Naive thymus-derived CD4-positive, alpha-beta T cell (primary cell): ENCODE measurements at places on chromosomes 3 and 15.

GRCh38 chr3:53890726-53891475, 758 bp downstream of the SELENOK start:
- DNase-seq: no peak

GRCh38 chr3:151909681-151910405, 36.4 kb downstream of the SUCNR1 start:
- no peak for DNase-seq

- no peak for DNase-seq
Measured at GRCh38 chr3:46981932-46982471, 2.5 kb downstream of the NBEAL2 start.

DNA sequence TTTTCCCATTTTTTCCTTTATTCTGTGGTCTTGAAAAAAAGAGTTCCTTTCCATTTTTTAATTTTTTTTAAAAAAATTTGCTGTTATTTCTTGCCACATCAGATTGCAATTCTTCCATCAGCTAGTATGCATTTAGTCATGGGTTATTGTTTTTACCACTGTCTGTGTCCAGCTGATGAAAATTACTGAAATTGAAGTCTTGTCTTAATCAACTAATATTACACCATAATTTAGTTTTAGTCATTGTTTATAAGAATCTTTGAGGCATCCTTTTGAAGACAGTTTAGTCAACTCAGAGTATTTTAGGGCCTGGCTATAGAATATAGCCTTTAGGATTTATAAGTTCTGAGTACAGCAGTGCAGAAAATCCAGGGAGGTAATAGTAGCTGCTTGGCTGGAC, 172.1 kb downstream of the LRTM1 start:
- no peak for DNase-seq

DNA sequence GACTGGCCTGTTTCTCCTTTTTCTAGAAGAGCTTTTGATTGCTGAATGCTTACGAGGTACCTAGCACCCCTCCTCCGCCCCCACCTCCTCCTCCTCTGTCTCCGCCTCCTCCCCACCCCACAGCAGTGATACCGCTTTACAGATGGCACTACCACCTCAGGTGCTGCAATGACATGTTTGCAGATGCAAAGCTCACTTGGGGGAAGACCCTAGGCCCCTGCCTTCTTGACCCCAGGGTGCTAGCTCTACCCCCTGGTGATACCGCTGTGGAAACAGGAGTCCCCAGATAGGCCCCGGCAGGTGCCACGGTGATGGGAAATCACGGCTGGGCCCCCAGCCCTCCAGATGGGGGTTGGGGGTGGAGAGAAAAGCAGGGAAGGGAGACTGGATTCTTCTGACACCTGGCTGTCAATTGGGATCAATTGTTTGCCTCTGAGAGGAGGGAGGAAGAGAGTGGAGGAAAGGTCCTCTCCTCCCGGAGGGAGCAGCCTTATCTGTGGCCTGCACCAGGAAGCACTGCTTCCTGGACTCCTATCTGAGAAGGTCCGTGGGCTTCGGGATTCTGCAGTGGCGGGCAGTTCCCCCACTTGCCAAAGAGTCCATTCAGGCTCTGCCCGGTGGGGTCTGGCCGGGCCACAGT, 37.6 kb downstream of the DNASE1L3 start:
- DNase-seq: no peak

- DNase-seq: no peak
Measured at GRCh38 chr15:48360841-48361240, 29.6 kb downstream of the DUT start.

DNA sequence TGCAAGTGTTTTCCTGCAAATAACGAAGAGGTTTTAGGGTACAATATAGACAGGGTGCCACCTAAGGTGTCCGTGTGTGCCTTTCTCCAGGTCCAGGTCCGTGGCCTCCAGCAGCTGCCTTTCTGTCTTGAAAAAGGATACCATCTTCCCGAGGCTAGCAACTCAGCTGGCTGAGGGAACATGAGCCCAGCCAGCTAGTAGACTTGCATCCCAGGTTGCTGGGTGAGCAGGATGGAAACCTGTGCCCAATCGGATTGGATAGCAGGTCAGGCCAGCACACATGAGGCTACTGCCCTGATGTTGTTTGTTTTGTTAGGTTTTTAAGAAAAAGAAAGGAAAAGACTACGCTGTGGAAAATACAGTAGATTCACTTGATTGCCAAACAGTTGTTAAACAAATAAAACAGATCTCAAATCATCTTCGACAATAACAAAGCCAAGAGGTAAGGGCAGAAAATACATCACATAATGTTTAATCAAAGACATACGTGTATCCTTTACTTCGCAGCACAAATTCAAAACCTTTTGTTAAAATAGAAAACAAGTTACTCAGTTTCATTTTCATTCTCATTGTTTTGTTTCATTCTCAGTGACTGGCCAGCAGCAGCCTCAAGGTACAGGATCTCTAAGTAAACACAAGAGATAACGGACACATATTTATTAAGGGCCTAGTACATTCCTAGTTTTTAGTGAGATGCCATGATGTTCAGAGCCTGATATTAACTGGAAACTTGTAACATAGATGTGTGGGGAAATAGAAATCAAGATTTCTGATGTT, 661.2 kb upstream of the NR2F2 start:
- DNase-seq: no peak

GRCh38 chr3:42425736-42426407, 15.5 kb upstream of the LYZL4 start:
- DNase-seq: no peak

GRCh38 chr3:187098923-187099512, 40.3 kb downstream of the RPL39L start:
- DNase-seq: no peak

- no peak for DNase-seq
Measured at GRCh38 chr3:128190501-128190900, 37.2 kb downstream of the EEFSEC start.

DNA sequence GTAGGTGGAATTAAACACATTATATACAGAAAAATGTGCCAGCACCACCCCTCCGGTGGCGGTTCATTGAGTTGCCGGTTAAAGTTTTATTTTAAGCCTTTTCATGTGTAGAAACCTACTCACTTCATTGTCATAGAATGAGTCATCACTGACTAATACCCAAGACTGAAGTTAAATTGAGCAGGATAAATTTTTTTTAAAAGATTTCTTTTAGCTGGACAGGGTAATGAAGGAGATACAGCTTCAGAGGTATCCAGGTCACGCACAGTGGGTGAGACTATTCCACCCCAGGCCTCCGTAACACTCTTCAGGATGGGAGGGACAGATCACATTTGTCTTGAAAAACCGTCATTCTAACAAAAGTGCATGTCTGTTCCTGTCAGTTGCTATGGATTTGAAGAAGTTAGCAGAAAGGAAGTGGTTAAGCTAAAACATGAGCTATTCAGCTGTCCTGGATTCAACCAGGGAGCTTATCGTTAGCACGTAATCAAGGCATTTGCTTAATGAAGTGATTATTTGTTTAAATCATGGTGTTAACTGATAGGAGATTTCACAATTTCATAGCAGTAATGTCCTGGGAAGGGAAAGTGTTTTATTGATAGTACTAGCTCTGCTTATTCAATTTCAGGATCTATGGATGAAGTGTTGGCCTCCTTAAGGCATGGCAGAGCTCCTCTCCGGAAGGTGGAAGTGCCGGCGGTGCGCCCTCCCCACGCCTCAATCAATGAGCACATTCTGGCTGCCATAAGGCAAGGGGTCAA, 23.4 kb downstream of the WHAMM start:
- no peak for DNase-seq

GRCh38 chr15:99476413-99477222, 89.2 kb upstream of the MEF2A start:
- peak; percentile 62 for DNase-seq

GRCh38 chr3:153553605-153553945, 391.5 kb downstream of the RAP2B start:
- no peak for DNase-seq

GRCh38 chr15:35533130-35534110, 12.5 kb downstream of the DPH6 start:
- DNase-seq: no peak

GRCh38 chr3:181709537-181710279, 2.0 kb upstream of the SOX2 start:
- DNase-seq: no peak

DNA sequence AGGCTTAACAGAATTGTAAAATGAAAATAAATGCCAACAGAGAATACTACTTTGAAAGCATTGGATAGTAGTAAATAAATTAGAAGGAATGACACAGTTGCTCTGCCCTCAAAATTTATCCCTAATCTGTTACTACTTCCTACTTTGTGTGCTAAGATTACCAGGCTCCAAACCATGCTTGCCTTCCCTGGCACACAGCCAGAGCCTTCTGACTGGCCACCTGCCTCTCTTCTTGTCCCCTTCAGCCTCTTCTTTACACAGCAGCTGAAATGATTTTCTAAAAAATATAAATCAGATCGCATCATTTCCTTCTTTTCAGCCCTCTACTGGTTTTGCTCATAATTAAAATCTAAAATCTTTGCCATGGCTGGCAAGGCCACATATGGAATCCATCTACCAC, 334.1 kb downstream of the FHIT start:
- DNase-seq: no peak

GRCh38 chr3:159672728-159673688, 315.6 kb upstream of the IL12A start:
- no peak for DNase-seq

DNA sequence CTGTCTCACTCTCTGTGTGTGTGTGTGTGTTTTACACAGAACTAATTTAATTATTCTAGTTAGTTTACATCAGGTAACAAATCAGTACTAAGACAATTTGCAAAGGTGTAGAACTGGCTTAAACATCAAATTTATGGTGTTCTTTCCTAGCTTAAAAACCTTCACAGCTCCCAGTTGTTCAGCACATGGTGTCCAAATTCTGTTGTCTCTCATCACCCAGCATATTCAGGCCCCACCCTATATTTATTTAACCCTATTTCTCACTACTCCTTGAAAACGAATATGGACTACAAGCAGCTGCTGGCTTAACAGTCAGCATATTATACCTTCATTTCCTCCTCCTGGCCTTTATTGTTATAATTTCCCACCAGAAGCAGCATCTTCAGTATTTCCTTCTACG, 1.2 kb downstream of the IL20RB start:
- DNase-seq: no peak

DNA sequence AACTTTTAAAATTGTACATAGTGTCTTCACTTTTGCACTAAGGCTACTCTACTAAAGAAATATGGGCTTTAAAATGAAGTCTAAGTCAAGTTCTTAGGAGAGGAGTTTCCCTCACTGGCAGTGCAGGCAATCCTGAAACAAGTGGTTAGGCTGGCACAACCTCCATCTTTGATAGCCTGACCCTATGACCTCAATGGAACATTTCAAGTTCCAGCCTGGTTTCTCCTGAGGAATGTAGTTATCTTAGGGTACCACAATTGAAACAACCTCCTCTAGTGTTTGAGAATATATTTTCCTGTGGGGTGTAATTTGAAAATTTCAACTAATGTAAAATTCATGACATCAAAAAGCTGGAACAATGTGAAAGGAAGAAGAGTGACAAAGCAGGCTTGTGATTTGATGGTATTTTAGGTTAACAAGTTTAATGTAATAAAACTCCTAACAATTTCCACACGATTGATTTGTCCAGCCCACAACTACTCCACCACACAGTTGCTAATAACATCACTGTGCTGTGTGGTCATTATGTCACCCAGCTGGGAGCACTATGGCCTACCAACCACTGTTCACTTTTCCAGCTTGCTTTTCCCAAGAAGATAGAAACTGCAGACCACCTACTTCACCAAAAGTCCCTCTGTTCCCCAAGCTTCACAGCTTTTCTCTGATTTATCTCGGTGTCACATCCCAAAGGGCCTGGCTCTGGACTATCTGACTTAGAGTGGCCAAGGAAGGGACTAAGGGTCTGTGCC, 1.8 kb downstream of the WWTR1 start:
- no peak for DNase-seq

DNA sequence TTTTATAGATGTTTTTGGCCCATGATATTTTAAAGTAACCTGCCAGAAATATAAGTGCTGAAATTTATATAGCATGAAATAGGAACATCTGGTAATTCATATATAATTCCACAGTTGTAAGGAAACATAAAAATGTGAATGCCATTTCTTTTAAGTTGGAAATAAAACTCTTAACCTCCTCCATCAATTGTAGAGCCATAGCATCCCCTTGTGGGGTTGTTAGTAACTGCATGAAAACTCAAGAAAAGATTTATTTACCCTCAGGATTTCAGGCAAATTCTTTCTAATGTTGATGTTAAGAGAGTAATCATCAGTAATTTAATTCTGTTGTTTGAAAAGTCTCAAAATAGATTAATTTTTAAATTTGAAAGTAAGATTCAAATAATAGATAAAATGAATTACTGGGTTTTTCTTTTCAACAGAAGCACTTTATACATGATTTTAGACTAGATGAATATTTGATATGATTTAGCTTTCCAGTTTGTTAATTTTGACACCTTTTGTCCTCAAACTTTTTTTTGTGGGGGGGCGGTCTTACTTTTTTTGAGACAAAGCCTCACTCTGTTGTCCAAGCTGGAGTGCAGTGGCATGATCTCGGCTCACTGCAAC, 74.7 kb downstream of the RASA2 start:
- DNase-seq: peak; percentile 73

DNA sequence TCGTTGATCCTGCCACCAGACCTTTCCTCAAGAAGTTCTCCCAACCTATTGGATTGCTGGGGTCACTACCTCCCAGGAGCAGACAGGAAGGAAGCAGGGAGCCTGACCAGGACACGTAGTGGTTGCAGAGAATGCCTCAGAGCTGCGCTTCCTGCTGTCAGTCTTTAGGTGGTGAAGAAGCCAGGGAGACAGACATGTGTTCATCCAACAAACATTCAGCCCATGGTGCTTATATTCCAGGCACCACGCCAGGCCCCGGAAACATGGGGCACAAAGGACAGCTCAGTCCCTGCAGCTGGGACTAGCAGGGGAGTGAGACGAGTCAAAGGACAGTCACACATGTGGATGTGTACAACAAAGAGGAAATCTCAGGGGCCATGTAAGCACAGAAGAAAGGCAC, 26.0 kb upstream of the CORO2B start:
- no peak for DNase-seq

- no peak for DNase-seq
Measured at GRCh38 chr3:140603766-140604165, 74.1 kb upstream of the TRIM42 start.

GRCh38 chr3:147130461-147130860, 275.9 kb downstream of the ZIC4 start:
- no peak for DNase-seq

DNA sequence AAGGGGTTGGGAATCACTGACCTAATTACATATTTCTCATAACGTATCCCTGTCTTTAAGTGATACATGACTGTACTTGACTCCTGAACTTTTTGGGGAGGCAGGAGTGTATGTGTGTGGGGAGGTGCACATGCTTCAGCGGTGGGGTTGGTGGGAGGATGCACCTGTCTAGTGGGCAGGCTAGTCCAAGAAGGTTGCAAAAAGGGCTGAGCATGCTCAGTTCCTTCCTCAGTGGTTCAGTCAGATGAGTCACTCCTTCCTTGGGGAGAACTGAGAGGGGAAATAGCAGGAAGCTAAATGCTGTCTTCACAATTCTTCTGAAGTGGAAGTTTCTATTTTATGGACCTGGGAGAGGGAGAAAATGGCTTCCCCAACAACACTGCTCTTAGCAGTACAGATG, 24.6 kb upstream of the AP4E1 start:
- DNase-seq: no peak
